ENCODE measurements at places on chromosomes 2 and 18.

DNA sequence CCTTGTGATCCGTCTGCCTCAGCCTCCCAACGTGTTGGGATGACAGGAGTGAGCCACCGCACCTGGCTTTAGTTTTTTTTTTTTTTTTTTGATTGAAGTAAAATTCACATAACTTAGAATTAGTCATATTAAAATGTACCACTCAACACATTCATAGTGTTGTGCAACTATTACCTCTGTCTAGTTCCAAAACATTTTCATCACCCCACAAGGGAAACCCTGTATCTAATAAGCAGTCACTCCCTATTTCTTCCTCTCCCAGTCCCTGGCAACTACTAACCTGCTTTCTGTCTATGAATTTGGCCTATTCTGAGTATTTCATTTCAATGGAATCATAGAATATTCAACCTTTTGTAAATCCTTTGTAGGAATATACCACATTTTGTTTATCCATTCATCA lies 123.9 kb upstream of the FAM117B start:
- peak; percentile 66 for DNase-seq

- no peak for DNase-seq
These were observed 304.6 kb downstream of the MYCN start for GRCh38 chr2:16244966-16245320.

- no peak for DNase-seq
These were observed 5.9 kb downstream of the LYPD1 start for GRCh38 chr2:132664096-132664495.

DNA sequence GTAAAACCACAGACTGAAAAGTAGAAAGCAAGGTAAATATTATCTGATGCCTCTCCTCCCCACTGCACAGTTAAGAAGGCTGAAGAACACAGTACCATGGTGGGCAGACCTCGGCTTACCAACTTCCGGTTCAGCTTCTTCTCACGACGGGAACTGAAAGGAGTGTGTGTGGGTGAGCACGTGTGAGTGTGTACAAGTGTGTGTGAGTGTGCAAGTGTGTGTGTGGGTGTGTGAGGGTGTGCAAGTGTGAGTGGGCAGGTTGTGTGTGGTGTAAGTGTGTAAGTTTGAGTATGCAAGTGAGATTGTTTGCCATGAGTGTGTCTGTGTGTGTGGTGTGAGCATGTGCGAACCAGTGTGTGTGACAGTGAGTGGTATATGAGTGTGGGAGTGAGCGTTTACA lies 103.5 kb downstream of the ADD2 start:
- no peak for DNase-seq

GRCh38 chr2:219957820-219958219 lies 330.4 kb downstream of the SLC4A3 start:
- DNase-seq, result peak; percentile 13

DNA sequence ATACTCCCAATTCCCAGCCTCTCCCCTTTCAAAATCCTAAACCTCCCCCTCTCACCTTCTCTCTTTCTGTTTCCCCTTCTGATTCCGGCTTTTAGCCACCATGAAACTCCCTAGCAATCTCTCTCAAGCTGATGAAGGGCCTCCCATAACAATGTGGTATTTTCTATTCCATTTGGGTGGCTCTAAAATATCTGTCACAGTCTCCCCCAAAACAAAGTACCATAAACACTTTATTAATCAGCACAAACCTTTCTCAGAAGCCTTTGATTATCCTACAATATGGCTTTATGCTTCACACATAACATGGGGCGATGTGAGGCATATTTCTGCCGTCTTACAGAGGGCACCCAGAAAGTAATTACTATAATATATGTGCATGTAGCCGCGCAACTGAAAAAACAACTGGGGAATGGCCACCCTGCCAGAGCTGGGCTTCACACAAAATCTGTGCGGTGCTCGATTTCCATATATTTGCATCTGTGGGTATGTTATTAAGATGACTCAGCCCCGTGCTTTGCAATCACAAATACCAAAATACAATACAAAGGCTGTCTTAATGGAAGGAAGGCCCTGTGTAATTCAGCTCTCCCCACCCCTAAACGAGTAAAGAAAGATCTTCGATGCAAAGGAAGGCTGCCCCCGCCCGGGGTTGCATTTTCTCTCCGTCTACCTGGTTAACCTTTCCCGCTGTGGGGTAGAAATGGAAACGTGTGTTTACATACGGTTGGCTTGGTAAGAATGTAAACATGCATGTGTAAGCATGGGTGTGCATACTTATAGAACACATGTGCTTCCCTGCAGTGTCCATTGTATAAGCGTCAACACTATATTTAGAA lies 81.4 kb downstream of the CELF4 start:
- DNase-seq, result no peak

GRCh38 chr2:39431592-39432316 lies 5.3 kb downstream of the MAP4K3 start:
- peak; percentile 54 for DNase-seq

DNA sequence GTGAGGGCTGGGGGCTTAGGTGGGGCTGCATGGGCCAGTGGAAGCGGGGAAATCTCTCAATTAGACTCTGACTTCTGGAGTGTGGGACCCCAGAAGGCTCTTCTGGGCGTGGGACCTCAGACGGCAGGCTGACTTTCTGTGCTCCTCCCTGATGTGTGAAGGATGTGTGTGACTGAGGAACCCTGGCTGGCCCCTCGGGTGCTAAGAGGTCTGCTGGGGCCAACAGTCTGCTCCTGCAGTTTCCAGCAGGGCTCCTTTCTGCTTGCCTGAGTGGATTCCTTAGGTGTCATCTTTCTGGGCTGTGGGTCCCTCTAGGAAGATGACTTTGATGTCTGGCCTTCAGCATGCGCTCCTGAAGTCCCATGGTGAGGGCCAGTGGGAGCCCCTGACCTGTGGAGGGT lies 167.5 kb downstream of the DYSF start:
- DNase-seq, result no peak

DNA sequence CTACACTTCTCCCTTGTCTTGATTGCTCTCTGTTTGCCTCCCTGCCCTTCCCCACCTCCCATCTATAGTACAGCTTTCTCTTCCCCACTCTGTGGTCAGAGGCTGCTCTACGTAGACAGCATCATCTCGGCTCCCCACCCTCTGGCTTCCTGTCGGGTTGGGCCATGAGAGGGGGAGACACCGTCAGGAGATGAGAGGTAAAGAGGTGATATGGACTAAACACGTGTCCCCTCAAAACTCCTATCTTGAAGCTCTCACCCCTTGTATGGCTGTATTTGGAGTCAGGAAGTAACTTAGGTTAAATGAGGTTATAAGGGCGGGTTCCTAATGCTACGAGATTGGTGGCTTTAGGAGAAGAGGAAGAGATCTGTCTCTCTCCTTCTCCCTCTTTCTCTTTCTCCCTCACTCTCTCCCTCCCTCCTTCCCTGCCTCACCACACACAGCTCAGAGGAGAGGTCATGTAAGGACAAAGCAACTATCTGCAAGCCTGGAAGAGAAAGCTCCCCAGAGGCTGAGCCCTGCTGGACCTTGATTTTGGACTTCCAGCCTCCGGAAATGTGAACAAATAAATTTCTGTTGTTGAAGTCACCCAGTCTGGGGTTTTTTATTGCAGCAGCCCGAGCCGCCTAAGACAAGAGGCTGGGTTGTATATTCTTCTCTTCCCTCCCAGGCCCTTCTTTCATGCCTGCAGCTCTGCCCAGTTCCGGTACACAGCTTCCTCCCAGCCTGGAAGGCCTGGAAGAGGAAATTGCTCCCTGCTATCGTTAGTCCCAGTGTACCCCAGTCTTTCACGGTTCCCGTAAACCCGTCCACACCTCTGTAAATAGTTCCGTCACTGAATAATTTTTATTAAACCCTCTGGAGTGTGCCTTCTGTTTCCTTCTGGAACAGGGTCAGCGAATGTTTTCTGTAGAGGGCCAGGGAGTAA lies 138.0 kb downstream of the AKAIN1 start:
- DNase-seq, result no peak

DNA sequence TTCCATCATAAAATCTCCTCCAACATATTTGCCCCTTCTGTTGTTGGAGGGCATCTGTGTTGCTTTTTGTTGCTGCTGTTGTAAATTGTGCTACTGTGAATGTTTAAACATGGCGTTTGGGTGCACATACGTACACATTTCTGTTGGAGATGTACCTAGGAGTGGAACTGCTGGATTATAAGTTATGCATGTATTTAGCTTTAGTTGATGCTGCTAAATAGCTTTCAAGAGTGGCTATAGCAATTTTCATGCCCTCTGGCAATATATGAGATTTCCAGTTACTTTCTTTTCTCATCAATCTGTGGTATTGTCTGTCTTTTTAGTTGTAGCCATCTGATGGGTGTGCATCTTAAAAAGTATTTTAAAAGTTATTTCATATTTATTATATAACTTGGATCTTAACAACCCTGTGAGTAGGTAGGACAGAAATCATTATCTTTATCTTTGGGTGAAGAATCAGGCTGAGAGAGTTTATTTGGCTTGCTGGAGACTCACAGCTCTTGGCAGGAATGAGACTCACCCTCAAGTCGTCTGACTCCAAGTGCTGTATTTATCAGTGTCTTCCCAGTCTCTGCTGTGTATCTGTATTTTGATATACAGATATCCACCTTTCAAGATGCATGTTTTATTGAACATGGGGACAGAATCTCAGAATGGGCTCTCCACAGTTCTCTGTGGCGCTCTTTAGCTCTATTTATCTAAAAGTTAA lies 16.9 kb downstream of the ZNF236 start:
- DNase-seq, result no peak

GRCh38 chr2:219062081-219062480 lies 1.4 kb upstream of the IHH start:
- DNase-seq, result no peak

DNA sequence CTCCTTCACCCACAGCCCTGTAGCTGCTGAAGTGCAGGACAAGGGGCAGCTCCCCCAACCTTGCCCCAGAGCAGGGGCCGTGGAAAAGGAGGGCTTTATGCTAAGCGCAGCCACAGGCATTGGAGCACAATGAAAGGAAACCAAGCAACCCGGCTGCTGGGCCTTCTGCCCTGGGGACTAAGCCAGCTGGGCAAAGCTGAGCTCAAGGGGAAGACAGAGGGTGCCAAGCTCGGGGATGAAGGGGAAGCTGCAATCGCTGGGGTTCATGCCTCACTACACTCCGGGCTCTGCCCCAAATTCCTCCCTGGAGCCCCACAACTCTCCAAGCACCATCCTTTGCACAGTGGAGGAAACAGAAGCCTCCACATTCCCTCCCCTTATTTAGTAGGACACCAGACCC lies 12.4 kb downstream of the SFXN5 start:
- DNase-seq, result no peak

- DNase-seq, result no peak
These were observed 931.1 kb downstream of the LRP1B start for GRCh38 chr2:141199711-141200110.

GRCh38 chr2:235621736-235622135 lies 127.9 kb downstream of the AGAP1 start:
- DNase-seq, result no peak

GRCh38 chr18:13457327-13457726 lies 238.8 kb downstream of the LDLRAD4 start:
- no peak for DNase-seq

DNA sequence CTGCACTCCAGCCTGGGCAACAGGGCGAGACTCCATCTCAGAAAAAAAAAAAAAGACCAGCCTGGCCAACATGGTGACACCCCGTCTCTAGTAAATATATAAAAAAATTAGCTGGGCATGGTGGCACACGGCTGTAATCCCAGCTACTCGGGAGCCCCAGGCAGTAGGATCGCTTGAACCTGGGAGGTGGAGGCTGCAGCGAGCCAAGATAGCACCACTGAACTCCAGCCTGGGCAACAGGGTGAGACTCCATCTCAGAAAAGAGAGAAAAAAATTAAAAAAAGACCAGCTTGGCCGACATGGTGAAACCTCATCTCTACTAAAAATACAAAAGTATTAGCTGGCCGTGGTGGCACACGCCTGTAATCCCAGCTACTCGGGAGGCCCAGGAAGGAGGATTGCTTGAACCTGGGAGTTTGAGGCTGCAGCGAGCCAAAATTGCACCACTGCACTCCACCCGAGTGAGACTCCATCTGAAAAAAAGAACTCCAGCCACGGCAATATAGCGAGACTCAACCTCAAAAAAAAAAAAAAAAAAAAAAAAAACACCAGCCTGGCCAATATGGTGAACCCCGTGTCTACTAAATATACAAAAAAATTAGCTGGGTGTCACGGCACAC lies 346.1 kb upstream of the PLGLB2 start:
- DNase-seq, result no peak

- DNase-seq, result no peak
These were observed 56.4 kb downstream of the SCN2A start for GRCh38 chr2:165295643-165296042.

GRCh38 chr2:101114815-101115214 lies 36.4 kb downstream of the TBC1D8 start:
- no peak for DNase-seq

- DNase-seq, result no peak
These were observed 218.0 kb downstream of the LDLRAD4 start for GRCh38 chr18:13436576-13436975.

DNA sequence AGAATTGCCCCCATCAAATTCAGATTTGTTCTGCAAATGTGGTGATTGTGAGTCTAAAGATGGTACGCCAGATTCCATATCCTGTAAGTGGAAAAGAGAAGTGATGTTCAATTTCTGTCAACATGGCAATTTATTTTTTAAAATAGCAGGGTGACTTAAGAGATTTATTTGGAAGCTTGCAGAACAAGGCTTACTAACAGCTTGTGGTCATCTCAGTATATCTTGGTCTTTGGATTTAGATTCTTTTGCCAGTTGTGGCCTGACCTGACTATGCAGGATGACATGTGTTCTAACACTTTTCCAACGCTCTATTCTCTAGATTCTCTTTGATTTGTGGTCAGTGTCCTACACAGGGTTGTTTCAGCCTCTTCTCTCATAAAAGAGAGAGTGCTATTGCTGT lies 74.4 kb downstream of the MAP3K20 start:
- DNase-seq, result peak; percentile 79

DNA sequence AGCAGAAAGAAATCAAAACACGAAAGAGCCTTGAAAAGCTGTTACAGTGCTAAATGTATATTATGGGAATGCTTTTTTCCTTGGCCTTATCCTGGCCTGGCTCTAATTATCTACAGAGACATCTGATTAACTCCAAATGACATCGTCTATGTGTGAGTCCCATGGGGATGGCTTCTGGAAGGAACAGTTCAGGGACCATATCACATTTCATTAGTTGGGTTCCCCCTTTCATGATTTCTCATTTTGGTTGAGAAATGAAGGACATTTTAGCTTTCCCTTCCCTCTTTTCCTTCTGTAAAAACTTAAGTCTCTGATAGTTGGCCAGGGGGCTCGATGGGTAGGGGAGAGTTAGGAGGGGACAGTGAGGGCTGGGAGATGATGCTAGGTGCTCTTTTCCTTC lies 116.7 kb downstream of the PRKCE start:
- DNase-seq, result no peak

Measured in AG10803 (cell line).